ENCODE measurements at places on chromosomes 11 and 22. TPM values are rescaled to one million over a fixed set of nuclear protein-coding genes. Genes with fewer than 3 reads are reported as not detected.

Gene OR8G1
- not detected for total RNA-seq

Gene PDE2A
- 0.62 TPM for total RNA-seq

Gene PDGFB
- total RNA-seq: 3.3 TPM

Gene NLRP14
- 0.39 TPM for total RNA-seq

Gene HBB
- total RNA-seq: not detected

Gene UBQLNL
- total RNA-seq: 0.09 TPM

Gene KDM4E
- total RNA-seq: not detected

Gene SCGB2A2
- not detected for total RNA-seq

Gene PPFIBP2
- 1.1 TPM for total RNA-seq

Gene CSNK1E
- 160 TPM for total RNA-seq

Gene CECR2
- not detected for total RNA-seq

Gene TUB
- 0.55 TPM for total RNA-seq

Gene PLAAT5
- total RNA-seq: 0.80 TPM

Gene OR52E8
- total RNA-seq: not detected

Gene C11orf97
- not detected for total RNA-seq

Gene GGT5
- total RNA-seq: not detected

Gene CSF2RB
- total RNA-seq: 4.6 TPM

Gene PAMR1
- total RNA-seq: not detected

Gene HPX
- total RNA-seq: 0.50 TPM

Gene SLC35F2
- 28.0 TPM for total RNA-seq

Gene TBX1
- 0.09 TPM for total RNA-seq

Gene RBM14
- 188 TPM for total RNA-seq

Gene SLC39A13
- 15.2 TPM for total RNA-seq

Gene NUP50
- 150 TPM for total RNA-seq

Gene GRIA4
- not detected for total RNA-seq

Gene OR6M1
- not detected for total RNA-seq

Gene CYP2D6
- total RNA-seq: 3.6 TPM

Gene ARRB1
- 19.3 TPM for total RNA-seq

Gene SLCO2B1
- not detected for total RNA-seq

Gene OR9Q1
- not detected for total RNA-seq

Gene GAL3ST3
- total RNA-seq: not detected

Gene ISX
- not detected for total RNA-seq

Gene PHETA2
- 5.6 TPM for total RNA-seq

Gene SLC6A5
- not detected for total RNA-seq

Gene TEX54
- total RNA-seq: not detected

Gene CNTF
- total RNA-seq: 4.0 TPM

Gene CRYAB
- not detected for total RNA-seq

Gene VWCE
- 8.1 TPM for total RNA-seq

Gene ARSA
- total RNA-seq: 25.0 TPM

Gene RFPL1
- total RNA-seq: not detected

Gene BIK
- total RNA-seq: 3.1 TPM

Gene POU2AF3
- total RNA-seq: not detected

Gene MLC1
- 0.39 TPM for total RNA-seq

Gene CRKL
- 80.1 TPM for total RNA-seq

Gene TMEM191B
- 0.62 TPM for total RNA-seq

Gene RFPL2
- total RNA-seq: 0.16 TPM
